Stimulated activated naive CD8-positive, alpha-beta T cell treated with anti-CD3 and anti-CD28 coated beads, Interleukin-15, Interleukin-2, amounts not matched to agents 100 U/mL and 50 U/mL, for 24 hours (primary cell): ENCODE measurements at places on chromosomes 13 and 19.

DNA sequence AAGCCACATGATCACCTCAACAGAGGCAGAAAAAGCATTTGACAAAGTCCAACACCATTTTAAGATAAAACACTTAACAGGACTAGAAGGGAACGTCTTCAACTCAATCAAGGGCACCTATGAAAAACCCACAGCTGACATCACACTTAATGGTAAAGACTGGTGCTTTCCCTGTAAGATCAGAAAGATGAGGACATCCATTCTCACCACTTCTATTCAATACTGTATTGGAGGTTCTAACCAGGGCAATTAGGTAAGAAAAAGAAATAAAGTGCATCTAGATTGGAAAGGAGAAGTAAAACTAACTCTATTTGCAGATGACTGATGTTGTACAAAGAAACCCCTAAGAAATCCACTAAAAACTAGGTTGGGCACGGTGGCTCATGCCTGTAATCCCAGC is 11.2 kb upstream of the AKAP8 start:
- no peak for DNase-seq

- DNase-seq = no peak
Measured at GRCh38 chr13:105426441-105426840, 1109.0 kb downstream of the EFNB2 start.

- no peak for DNase-seq
Measured at GRCh38 chr19:43286786-43287185, 17.5 kb upstream of the PSG9 start.

DNA sequence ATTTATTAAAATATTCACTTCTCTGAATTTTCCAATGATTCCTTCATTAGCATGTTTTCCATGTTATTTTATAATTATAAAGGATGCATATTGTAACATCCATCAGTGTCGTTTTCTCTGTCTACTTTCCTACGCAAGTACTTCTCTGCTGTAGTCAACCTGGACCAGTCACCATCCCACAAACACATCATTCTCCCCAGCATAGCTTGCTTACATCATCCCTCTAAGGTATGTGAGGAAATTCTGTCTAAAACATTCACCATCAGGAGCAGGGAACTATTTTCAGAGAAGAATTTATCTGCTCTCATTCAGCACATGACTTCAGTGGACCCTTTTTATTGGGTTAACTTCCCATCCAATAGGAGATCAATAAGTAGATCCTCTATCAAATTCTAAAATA is 806.1 kb upstream of the ARGLU1 start:
- DNase-seq = no peak

DNA sequence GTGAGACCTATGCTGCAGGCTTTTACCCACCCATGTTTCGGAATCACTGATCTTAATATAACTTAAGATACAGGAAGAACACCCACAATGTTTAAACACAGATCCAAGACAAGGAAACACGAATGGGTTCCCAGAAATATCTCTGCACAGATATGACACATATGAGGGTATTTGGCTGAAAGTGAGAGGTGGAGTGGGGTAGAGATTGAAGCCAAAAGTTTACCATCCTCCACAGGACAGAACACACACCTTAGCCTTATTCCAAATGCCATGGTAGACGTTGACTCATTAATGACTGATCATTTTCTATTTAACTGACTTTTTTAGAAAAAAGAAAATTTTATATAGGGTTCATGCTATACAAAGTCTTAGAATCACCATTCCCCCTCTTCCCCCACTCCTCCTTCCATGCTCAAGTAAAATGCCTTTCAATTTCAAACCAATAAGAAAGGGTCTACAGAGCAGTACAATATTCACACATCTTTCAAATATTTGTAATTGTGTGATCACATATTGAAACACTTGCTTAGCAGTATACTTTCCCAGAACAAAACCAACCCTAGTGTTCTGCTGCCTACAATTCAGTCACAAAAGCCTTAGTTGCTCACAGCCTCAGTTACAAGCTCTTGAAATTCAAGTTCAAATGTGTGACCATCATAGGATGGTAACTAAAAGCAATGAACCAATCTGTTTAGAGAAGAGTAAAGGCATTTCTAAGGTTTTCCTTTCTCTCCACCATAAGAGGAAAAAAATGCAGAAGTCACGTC is 11.8 kb upstream of the DOCK9 start:
- DNase-seq = no peak

- DNase-seq = no peak
Measured at GRCh38 chr13:54706336-54706735, 1677.7 kb downstream of the OLFM4 start.

GRCh38 chr19:41936416-41936850 is 8.2 kb upstream of the ERFL start:
- DNase-seq = peak; percentile 45

DNA sequence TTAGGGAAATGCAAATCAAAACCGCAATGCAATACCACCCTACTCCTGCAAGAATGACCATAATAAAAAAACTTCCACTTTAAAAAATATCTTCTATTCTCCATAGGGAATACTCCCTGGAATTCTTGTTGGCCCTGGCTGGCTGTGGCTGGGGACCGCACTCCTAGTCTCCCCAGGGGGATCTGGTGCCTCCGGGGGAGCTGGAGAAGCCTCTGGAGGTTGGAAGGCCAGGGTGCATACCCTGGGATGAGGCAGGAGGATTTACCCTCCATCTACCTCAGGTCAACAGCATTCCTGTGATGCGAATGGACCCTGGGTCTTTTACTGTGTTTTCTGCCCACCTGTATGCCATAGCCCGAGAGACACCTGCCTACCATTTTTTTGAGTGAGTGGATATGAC is 120.0 kb upstream of the ZNF536 start:
- DNase-seq = no peak

GRCh38 chr13:45928843-45929242 is 77.3 kb upstream of the SIAH3 start:
- no peak for DNase-seq

- no peak for DNase-seq
Measured at GRCh38 chr13:87498681-87499080, 172.5 kb upstream of the SLITRK5 start.

DNA sequence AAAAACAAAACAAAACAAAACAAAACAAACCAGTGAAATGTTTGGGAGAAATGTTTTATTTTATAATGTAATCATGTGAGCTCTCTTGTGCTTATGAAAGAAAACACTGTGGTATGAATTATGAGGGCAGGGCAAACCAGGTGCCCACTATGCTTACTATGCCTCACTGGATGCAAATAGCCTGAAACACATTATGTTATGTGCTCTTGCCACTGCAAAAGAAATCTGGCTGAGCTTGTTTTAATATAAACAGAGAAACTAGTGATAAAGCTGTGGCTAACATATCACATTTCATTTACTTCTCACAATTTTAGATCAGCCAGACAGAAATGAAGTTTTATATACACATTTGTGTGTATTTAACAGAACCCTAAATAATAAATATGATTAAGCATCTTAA is 8.7 kb upstream of the NBEA start:
- DNase-seq = no peak

DNA sequence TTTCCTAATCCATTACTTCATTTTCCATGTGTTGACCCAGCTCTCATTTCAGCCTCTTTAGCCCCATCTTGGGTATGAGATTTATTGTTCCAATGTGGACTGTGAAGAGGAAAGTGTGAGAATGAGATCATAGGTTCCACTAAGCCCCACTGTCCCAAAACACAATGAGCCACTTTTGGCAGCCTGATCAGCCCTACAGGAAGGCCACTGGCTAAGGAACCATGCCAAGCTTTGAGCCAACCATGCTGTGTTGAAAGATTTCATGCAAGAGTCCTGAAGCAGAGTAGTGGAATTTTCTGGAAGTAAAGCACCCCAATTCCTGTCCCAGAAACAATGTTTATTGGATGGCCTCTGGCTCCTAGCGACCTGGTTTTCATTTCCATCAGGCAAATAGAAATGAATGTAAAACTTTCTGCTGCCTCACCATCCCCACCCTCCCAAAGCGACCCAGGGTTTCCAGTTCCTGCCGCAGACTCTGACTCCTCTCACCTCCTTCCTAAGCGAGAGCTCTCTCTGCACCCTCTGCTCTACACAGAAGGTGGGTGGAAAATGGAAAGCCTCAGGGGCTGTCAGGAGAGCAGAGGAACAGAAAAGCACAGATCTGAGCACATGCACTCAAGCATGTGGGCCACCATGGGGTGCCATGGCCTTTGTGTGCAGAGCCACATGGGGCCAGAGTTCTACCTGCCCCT is 73.1 kb downstream of the KCTD12 start:
- no peak for DNase-seq

- no peak for DNase-seq
Measured at GRCh38 chr13:38755793-38756192, 68.9 kb downstream of the FREM2 start.

DNA sequence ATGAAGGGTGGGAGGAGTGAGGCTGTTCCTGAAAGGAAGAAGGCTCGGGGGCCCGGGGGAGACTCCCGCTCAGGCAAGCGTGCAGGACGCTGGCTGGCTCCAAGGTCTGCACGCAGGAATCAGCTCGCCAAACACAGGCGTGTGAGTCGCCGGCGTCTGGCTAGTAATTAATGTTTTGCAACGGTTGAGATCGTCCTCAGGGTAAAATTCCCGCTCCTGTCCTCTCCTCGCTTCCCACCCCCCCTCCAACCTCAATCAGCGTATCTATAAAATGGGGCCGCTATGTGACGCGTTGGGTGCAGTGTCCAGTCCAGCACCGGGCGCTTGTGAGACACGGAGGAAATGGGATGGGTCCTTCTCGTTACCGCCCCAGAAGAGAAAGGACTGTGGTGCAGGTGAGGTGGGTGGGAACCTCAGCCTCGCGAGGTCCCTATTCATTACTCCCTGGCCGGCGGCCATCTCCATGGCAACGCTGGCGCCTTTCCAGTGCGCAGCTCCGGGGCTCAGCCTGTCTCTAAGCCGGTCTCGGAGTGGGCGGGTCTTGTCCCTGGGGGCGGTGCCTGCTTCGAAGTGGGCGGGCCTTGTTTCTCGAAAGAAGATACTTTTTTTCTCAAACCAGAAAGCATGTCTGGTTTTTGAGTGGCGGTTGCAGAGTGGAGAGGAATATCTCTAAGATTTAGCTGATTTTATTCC is 6.5 kb upstream of the ZNF579 start:
- DNase-seq = peak; percentile 95

DNA sequence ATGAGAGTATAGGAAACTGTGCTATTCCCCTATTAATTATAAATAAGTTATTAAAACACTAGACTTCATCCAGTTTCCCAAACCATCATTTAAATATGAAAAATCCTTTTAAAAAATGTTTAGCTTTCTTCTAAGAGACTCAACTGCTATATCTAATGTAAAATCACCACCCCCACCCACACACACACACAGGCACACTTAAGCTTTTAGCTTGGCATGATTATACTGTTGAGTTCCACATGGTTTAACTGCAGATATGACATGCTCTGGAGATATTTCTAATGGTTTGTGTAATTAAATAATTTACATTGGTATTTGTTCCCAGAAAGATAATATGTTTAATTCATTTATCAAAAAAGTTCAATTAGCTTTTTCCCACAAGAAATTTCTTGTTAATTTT is 1700.1 kb upstream of the SLC10A2 start:
- DNase-seq = no peak

DNA sequence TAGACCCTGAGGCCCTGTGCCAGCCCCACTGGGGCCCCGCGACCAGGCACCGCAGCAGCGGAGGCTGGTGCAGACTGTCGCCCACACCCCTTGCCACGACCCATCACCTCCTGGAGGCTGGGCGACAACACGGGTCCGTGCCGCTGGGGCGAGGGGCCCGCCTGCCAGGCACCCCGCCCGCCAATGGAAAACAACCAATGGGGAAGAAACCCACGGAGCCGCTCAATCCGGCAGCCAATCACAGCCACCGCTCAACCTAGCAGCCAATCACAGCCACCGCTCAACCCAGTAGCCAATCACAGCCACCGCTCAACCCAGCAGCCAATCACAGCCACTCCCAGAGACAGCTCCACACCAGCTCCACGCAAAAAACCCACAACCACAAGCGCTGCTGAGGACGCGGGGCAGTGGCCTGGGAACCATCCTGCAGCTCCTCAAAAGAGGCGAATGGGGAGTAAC is 29.7 kb downstream of the GPX4 start:
- DNase-seq = peak; percentile 82

DNA sequence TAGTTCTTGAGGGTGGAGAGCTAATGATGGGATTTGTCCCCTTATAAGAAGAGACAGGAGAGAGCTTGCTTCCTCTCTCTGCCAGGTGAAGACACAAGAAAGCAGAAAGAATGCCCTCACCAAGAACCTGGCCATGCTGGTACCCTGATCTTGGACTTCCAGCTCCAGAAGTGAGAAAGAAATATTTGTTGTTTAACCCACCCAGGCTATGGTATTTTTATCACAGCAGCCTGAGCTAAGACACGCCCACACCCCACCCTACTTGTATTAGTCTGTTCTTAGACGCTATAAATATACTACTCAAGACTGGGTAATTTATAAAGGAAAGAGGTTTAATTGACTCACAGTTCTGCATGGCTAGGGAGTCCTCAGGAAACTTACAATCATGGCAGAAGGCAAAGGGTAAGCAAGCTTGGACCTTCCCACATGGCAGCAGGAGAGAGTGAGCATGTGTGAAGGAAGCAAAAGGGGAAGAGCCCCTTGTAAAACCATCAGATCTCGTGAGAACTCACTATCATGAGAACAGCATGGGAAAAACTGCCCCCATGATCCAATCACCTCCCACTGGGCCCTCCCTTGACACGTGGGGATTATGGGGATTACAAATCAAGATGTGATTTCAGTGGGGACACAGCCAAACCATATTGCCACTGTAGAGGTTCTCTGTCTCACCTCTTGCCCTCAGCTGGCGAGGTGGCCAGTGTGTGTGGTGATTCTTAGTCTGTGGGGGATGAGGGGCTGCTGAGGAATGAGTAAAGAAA is 57.4 kb upstream of the RCBTB2 start:
- DNase-seq = no peak

GRCh38 chr19:35693835-35694599 is 10.3 kb upstream of the ZBTB32 start:
- DNase-seq = peak; percentile 92

GRCh38 chr13:100039740-100040139 is 49.2 kb upstream of the PCCA start:
- no peak for DNase-seq
